Thyroid gland (tissue), 4 donors: ENCODE measurements at places on chromosomes 2 and 18. TPM values are rescaled to one million over a fixed set of nuclear protein-coding genes. Genes with fewer than 3 reads are reported as not detected.

Gene CROCC2
- total RNA-seq: not detected

Gene CYRIA
- 48.0 TPM for total RNA-seq

Gene NAT8
- total RNA-seq: not detected

- no peak for DNase-seq
Measured at GRCh38 chr18:32201948-32202672, 12.3 kb downstream of the MEP1B start.

DNA sequence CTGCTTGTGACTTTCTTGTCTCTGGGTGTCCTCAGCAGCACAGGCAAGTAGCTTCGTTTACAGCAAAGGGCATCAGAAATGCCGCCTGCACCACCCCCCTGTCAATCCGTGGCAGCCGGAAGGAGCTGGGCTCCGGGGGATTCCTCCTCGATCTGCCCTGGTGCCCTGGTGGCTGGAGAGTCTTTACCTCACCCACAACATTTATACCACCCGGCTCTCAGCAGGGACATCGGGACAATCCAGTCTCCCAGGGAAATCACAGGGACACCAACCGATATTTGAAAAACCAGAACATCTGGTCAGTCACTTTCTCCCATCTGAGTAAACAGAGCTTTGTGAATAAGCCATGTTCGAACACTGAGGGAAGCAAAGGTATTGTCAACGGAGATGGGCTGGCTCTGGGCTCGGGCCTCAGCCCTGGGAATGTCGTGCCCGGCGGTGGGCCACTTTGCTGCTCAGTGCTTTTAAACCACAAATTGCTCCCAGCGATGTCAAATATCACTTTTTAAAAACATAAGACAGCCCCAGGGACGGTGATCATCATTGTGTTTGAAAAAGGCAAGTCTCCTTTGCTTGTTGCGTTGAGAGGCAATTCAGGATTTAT, 210.0 kb upstream of the SALL3 start:
- DNase-seq: no peak

GRCh38 chr18:35983818-35984217, 11.3 kb downstream of the RMP24 start:
- no peak for DNase-seq
